ENCODE measurements at places on chromosomes 3 and 15. TPM values are rescaled to one million over a fixed set of nuclear protein-coding genes. Genes with fewer than 3 reads are reported as not detected.

- no peak for DNase-seq
These were observed 25.8 kb downstream of the LRTM1 start for GRCh38 chr3:54901906-54902685.

- DNase-seq, result peak; percentile 32
These were observed 2.9 kb downstream of the FBXL22 start for GRCh38 chr15:63600001-63600615.

DNA sequence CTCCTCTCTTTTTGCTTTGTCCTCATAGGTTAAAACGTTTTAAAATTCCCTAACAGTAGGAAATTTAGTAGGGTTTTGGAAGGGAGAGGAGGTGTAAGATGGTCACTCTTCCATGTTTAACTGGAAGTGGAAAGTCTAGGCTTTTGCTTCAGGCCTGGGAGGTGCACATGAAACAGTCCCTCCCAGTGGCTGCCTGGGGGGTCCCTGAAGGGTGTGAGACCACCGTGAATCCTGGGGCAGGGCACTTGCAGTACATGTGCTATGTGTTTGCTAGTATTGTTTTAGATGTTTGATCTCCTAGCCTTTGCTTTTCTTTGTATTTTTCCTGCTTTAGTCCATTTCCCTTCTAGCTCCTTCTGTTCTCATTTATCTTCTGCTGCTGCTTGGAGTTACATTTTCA lies 178.5 kb downstream of the THSD4 start:
- no peak for DNase-seq

DNA sequence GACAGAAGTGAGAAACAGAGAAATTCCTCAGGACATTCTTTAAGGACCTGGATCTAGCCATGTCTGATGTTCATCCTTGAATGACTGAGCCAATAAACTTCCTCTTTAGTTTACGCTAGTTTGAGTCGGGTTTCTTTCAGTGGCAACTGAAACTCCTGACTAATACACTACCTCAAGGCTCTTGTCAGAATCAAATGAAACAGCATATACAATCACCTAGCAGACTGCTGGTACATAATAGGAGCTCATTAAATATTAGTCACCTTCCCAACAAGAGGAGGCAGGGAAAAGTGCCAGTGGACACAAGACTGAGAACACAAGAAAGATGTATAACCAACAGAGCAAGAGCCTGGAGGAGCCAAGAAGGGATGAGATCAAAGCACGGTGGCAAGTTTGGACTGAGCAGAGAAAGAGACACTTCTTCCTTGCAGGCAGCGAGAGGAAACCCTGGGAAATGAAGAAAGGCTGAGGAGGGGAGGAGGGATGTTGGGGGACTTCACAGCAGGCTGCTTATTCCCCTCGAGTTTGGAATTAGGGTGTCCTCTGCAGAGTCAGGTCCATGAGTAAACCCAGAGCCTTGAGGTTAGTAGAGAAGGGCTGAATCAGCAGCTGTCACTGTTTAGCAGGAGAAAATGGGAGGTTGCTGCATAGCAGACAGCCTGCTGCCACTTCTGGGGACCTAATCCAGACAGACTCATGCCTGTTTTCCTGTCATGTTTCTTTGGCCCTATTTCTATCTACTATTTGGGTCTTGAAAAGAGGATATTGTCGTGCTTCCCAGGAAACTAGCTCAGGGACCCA lies 73.3 kb downstream of the MRPL46 start:
- no peak for DNase-seq

GRCh38 chr15:66364944-66365528 lies 8.6 kb upstream of the TIPIN start:
- no peak for DNase-seq

DNA sequence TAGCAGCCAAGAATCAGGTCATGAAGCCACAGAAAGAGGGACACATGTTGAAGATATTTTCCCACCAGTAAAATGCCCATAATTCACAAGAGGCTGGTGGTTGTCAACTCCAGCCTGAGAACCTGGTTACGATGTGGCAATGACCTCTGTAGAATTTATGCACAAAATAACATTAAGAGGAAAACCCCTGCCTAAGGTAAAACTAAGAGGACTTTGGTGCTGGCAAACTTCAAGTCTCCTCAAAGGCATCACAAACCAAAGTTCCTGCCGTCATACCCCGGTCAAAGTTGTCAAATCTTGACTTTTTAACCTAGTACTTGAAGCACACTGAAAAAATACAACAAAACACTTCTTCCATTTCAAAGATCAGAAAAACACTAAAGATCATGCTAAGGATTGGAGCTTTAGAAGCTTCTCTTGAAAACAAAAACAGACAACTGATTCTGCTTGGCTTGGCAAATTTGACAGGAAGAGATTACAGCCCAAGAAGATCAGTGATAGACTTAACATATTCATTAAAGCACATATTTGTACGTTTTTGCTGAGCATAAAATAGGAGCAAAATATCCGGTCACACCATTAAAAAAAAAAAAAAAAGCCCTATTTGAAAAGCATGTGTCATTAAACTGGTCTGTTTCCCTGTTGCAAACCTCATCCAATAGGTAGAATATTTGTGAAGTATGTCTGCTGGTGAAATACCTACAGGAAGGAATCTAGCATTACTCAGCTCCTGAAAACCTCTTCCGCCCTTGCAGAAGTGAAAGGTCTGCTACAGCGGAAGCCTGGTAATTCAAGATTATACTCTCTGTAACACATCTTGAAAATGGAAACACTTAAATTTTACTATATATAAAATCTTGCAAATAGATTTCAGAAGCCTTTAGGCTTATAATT lies 22.8 kb downstream of the EIF4E3 start:
- DNase-seq, result no peak

- no peak for DNase-seq
These were observed 161.2 kb upstream of the RGMA start for GRCh38 chr15:93250209-93250608.

- no peak for DNase-seq
These were observed 609.3 kb downstream of the GBE1 start for GRCh38 chr3:81152156-81152555.

DNA sequence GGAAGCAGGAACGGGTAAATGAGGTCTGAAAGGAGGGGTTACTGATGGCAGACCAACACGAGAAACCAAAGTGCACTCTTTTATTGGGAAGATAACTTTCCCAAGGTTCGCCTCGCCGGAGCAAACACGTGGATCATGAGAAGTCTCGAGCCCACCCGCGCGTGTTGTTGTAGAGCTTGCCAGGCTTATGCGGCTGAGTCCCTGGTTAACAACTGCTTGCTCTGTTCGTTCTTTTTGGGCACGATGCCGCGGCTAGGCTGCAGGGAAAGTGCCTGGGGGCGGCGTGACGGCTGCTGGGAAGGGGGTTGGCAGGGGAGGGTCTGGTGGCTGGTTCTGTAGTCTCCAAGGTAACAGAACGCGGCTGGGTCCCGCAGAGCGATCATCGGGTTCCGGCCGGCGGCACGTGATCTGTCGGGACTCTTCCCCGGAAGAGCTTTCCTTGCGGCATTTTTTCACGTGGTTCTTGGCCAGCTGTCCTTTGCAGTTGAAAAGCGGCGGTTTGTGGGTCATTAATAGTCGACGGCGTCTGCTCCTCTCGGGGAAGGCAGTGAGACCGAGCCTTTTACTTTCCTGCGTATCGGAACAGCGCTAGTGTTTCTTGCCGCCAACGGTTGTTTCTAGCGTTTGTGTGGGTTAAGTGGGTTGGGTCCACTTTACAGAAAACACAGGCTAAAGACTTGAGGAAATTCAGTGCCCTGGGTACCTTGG lies 1.5 kb downstream of the MGA start:
- peak; percentile 79 for DNase-seq

DNA sequence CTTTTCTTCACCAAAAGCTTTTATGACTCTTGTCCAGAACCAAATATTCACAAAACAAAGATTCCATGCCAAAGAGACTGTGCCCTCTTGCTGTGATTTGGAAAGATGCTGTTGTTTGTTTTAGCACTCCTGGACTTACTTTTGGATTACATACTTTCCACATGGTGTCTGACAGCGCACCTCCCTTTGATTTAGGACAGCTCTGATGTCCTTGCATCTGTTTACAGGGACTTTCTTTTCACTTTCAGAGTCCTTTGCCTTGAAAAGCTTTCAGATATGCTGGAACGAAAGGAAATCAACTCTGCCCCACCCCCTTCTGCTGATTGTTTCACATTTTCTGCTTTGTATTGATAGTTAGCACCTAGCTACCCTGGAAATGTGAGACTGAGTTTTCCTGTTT lies 133.0 kb upstream of the NR2E3 start:
- no peak for DNase-seq

- no peak for DNase-seq
These were observed 82.3 kb downstream of the LPP start for GRCh38 chr3:188236271-188236670.

- no peak for DNase-seq
These were observed 520.9 kb upstream of the TGFBR2 start for GRCh38 chr3:30085486-30085885.

GRCh38 chr3:192802957-192803899 lies 75.9 kb upstream of the FGF12 start:
- no peak for DNase-seq

- DNase-seq, result no peak
These were observed 197.5 kb downstream of the ADAMTS9 start for GRCh38 chr3:64490180-64490724.

- no peak for DNase-seq
These were observed 48.1 kb downstream of the CALML4 start for GRCh38 chr15:68157074-68157473.

CSPG4 gene
- 5.2 TPM for total RNA-seq

PRR20G gene
- total RNA-seq, result not detected

ASB14 gene
- 14.1 TPM for total RNA-seq

MINAR1 gene
- 0.07 TPM for total RNA-seq

GOLGA8T gene
- 0.27 TPM for total RNA-seq
